ENCODE measurements at places on chromosomes 16 and 17.

GRCh38 chr17:74080656-74081582 lies 122.6 kb upstream of the RPL38 start:
- no peak for DNase-seq

DNA sequence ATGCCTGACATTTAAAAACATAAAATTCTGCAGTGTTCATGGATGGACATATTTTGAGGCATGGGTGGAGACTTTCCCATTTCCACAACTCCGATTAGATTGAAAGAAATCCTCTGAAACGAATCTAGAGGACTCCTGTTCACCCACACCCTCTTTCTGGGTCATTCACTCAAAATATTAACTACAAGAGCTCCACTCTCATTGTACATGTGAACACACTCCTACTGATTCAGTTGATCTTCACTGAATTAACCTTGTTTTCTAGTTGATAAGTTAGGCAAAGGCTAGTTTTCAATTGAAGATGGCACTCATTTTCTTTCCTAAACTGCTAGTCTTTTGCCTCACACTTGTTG lies 44.1 kb downstream of the GRB7 start:
- DNase-seq: no peak

GRCh38 chr16:83946781-83947566 lies 6.1 kb upstream of the OSGIN1 start:
- DNase-seq: no peak

GRCh38 chr17:42133461-42134041 lies 10.9 kb downstream of the HSPB9 start:
- no peak for DNase-seq

DNA sequence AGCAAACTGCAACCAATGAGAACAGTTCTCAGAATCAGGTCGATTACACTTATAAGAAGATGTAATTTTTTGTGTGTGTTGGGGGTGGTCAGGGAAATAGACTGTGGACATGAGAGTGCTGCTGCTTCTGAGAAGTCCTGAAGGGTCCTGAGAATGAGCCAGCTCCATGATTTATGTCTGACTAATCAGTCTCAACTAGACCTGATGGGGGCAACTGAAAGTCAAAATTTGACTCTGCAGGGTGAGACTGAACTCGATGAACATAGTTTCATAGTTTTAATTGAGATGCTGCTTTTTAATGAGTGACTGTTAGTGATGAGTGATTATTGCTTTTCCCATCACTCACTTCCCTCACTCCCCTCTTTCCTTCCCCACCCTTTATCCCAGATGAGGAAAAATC lies 37.3 kb downstream of the SMARCE1 start:
- no peak for DNase-seq

- no peak for DNase-seq
Measured at GRCh38 chr17:78716814-78717393, 65.2 kb downstream of the CYTH1 start.

- no peak for DNase-seq
Measured at GRCh38 chr16:1610899-1611632, 806 bp downstream of the IFT140 start.

DNA sequence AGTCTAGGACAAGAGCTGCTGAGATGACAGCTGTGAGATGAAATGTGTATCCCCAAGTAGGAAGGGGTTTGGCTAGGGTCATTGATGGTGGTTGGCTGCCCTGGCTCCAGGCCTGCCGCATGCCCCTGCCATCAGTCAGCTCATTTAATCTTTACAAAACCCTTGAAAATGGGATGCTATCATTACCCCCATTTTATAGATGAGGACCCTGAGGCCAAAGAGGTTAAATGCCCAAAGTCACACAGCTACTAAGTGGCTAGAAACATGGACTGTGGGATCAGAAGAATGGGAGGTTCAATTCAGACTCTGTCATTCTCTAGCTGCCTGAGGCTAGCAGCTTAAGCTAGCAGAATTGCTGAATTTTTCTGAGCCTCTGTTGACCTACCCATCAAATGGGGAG lies 198.8 kb downstream of the MAF start:
- DNase-seq: no peak

GRCh38 chr17:57662644-57663308 lies 82.3 kb downstream of the CCDC182 start:
- no peak for DNase-seq
